ENCODE measurements at places on chromosomes 6 and 20.

- no peak for DNase-seq
Measured at GRCh38 chr6:110332281-110332680, 25.9 kb downstream of the METTL24 start.

- peak; percentile 48 for DNase-seq
Measured at GRCh38 chr20:17969884-17970409, 1.1 kb downstream of the MGME1 start.

- no peak for DNase-seq
Measured at GRCh38 chr20:460180-460579, 2.2 kb downstream of the TBC1D20 start.

- DNase-seq: no peak
Measured at GRCh38 chr6:83359638-83360037, 71.2 kb downstream of the ME1 start.

- no peak for DNase-seq
Measured at GRCh38 chr6:134830194-134830593, 119.7 kb downstream of the ALDH8A1 start.

GRCh38 chr20:5551621-5552020 lies 198.6 kb upstream of the SHLD1 start:
- DNase-seq: no peak

GRCh38 chr6:134172706-134173365 lies 120.4 kb upstream of the SLC2A12 start:
- no peak for DNase-seq

- DNase-seq: no peak
Measured at GRCh38 chr6:98047871-98048270, 764.9 kb upstream of the MMS22L start.

DNA sequence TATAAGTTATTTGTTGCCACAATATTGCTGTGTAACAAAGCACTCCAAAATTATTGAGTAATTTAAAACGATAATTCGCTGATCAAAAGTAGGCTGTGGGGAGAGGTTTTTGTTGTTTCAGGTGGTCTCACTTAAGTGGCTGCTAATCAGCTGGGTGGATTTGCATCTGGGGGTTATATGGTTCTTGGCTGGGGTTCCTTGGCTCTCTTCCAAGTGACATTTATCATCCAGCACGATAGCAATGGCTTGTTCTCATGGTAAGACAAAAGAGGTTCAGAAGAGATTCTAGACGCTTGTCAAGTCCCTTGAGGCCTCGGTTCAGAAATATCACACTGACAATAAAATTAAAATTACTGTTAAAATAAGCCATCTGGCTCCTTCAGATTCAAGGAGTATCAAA lies 1648.8 kb downstream of the GRIK2 start:
- DNase-seq: no peak

DNA sequence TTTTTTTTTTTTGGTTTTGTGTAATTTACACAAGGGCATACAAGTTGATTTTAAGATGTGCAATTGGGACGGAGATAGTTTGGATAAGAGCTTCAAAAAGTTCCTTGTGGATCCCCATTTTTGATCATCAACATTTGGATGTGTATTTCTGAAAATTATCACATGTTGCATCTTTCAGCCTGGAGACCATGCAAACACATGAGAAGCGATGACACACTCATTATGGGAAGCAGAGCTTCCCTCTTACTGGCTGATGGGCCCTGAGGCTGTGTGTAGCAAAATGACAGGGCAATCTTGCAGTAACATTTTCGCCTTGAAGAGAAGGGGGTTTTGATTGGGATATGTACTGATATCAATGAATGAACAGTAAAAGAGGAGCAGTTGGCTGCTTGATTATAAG lies 22.0 kb upstream of the RIPK1 start:
- no peak for DNase-seq

DNA sequence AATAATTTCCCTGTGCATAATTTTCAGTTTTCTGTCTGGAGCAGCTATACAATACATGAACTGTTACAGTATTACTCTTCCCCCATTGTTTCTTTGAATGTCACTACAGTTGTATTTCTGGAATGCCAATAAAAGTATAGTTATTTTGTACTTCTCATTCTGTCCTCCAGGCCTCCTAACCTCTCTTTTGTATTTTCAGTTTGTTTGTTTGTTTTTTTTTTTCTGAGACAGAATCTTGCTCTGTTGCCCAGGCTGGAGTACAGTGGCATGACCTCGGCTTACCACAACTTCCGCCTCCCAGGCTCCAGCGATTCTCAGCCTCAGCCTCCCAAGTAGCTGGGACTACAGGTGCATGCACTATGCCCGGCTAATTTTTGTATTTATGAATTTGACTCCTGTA lies 16.8 kb upstream of the ARID1B start:
- DNase-seq: no peak

DNA sequence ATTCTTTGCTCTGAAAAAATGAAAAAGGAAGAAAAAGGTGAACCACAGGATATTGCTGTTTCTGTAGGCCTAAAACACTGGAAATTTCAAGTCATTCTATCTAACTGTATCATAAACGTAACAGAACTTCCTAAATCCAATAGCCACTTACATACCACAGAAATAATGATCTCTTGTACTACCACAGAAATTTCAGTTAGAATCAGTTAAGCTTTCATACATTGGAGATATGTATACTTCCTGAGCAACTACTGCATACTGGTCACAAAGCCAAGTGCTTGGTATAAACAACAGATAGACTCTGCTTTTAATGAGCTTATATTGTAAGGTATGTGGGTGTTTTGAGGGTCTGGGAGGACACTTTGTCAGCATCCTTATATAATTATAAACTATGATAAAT lies 38.6 kb downstream of the VTA1 start:
- no peak for DNase-seq

DNA sequence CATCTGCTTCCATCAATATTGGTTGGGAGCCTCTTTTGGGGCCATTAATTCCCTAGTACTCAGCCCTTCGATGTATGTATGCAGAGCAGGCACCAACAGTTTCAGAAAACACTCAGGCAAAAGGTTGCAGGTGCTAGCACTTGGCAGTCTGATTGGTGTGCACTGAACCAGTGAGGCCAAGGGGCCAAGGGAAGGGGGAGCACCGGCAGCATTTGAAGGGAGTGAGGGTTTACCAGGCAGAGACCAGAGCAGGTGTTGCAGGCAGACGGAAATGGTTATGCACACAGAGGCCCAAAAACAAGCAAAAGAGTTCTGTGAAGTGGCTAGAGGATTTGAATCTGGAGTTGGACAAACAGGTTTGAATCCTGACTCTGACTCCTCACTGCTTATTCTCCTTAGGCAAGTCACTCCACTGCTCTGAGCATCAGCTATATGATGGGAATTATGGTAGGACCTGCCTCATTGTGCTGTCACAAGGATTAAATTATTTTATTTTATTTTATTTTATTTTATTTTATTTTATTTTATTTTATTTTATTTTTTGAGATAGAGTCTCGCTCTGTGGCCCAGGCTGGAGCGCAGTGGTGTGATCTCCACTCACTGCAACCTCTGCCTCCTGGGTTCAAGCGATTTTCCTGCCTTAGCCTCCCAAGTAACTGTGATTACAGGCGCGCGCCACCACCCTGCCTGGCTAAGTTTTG lies 58.1 kb upstream of the SHLD1 start:
- DNase-seq: no peak

DNA sequence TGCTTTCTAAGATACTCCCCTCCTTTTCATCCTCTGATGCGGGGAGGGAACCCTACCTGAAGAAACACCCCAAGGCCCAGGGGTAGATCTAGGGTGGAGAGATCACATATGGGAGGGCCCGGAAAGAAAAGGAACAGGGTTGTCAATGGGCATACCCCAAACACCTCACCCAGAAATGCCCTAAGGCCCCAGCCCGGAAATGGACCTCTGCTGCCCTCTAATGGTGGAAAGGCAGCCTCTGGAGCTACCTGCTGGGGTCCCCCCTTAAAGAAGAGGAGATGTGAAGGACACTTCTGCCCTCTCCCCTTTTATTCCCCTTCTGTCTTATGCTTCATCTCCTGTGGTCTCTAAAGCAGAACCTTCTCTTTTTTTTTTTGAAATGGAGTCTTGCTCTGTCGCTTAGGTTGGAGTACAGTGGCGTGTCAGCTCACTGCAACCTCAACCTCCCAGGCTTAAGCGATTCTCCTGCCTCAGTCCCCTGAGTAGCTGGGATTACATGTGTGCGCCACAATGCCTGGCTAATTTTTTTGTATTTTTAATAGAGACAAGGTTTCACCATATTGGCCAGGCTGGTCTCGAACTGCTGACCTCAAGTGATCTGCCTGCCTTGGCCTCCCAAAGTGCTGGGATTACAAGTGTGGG lies 458 bp upstream of the ARMC12 start:
- peak; percentile 59 for DNase-seq

DNA sequence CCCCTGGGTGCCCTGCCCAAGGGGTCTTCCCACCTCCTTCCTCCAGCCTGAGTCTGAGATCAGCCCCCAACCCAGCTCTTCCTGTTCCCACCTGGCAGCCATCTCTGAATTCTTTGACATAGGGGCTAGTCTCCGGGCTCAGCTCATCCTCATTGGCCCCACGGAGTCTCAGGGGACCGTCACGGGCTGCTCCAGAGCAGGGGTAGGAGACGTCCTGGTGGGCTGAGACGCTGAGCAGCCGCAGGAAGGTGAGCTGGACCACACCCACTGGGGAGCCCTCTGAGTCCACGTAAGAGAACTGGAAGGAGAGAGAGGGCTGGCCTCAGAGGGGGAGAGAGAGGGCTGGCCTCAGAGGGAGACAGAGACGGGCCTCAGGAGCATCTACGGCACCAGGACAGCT lies 28.1 kb downstream of the COL11A2 start:
- DNase-seq: no peak

DNA sequence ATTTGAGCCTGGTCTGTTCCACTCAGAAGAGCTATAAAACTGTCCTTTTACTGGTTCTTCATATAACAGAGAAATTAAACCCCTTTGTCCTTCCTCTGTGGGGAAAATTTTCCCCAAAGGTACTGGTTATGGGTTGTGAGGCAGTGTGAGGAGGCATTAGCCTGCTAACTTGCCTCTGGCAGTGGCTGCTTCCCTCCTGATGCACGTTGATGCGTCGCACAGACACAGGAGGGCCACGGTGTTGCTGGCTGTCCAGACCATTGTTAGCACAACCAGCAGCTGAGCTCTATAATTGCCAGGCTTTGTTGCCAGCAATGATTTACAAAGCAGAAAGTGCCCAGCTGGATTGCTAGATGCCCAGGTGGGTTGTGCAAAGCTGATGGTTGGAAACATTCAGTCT lies 10.1 kb downstream of the AAR2 start:
- no peak for DNase-seq

- DNase-seq: no peak
Measured at GRCh38 chr6:159953091-159953601, 15.7 kb upstream of the IGF2R start.

GRCh38 chr6:55617272-55617671 lies 38.3 kb upstream of the HMGCLL1 start:
- peak; percentile 51 for DNase-seq

DNA sequence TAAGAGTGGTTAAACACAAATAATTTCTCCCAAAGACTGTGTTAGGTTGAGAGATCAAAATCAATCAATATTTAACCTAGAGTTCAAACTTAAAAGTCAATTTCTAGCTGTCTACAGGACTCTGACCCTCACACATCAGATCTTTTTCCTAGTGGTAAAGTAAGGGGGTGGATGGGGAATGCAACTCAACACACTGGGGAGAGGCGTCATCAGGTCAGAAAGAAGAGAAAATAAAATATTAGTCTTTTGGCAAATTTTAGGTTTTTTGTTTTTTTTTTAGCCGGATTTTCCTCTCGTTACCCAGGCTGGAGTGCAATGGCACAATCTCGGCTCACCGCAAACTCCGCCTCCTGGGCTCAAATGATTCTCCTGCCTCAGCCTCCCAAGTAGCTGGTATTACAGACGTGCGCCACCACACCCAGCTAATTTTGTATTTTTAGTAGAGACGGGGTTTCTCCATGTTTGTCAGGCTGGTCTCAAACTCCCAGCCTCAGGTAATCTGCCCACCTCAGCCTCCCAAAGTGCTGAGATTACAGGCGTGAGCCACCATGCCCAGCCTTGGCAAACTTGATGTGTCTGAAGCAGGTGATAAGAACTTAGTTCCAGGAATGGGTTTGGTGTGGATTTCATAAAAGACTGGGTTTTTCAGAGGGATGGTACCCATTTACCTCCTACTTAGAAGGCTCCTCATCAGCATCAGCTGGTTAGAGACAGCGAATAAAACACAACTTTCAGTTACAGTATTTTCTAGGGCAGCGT lies 65.9 kb downstream of the MKKS start:
- no peak for DNase-seq

DNA sequence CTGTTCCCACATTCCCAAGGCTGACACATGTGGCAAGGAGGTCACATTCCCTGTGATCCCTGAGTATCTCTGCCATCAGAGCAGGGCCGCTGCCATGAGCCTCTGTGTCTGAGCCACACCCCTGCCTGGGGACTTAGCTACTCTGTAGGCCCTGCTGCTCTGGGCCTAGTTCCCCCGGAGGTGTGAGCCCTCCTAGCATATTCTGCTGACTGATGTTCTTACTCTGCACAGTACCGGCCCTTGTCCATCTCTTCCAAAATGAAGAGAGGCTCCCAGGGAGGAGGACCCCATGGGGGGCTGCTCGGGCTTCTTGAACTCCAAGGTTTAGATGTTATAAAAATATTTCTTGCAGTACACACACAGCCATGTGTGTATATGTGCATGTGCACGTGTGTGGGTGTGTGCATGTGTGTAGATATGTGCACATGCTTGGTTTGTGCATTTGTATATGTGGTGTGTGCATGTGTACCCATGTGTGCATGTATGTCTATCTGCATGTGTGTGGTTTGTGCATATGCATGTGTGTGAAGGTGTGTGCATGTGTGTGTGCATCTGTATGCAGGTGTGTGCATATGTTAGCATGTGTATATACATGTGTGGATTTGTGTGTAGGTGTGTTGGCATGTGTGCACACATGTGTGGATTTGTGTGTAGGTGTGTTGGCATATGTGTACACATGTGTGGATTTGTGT lies 101.2 kb downstream of the ERMARD start:
- DNase-seq: no peak

GRCh38 chr6:21914121-21914973 lies 320.8 kb downstream of the SOX4 start:
- DNase-seq: peak; percentile 11

DNA sequence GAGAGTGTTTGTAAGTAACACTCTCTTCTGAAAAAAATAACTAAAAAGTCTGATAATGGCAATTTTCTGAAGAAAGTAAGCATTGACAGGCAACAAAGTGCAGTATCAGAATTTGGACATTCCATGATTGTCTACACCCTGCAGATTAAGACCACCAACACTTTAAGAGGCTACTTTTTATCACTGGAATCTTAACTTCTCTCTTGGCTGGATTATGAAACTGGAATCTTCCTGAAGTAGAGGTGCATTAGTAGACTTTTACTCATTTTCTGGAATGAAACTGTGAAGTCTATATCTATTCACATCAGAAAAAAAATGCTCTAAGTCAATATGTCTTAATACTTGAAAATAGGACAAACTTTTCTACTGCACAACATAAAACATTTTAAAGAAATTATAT lies 547.5 kb downstream of the COL12A1 start:
- DNase-seq: no peak

Measured in ACHN (cell line).